ENCODE measurements at places on chromosomes 16 and 17.

- DNase-seq = no peak
Measured at GRCh38 chr16:12097523-12098428, 121.2 kb downstream of the SNX29 start.

DNA sequence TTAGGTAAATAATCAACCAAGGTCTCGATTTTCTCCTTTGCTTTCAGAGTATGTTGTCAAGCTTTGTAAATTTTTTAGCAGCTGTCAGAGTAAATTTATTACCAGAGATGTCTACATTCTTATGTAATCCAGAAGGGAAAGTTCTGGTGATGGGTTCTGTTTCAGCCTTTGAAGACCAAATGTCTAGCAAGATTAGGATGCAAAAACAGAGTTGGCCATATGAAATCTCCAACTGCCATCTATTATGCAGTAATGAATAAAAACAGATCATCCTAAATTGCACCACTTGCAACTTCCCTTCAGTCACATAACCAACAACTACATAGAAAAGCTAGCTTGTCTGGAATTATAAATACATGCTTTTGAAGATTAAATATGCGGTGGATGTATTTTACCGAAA lies 826.8 kb upstream of the KIF2B start:
- DNase-seq = no peak

- DNase-seq = no peak
Measured at GRCh38 chr16:84182104-84182503, 4.8 kb downstream of the TAF1C start.

- DNase-seq = no peak
Measured at GRCh38 chr17:41919840-41920579, 1.3 kb upstream of the ACLY start.

DNA sequence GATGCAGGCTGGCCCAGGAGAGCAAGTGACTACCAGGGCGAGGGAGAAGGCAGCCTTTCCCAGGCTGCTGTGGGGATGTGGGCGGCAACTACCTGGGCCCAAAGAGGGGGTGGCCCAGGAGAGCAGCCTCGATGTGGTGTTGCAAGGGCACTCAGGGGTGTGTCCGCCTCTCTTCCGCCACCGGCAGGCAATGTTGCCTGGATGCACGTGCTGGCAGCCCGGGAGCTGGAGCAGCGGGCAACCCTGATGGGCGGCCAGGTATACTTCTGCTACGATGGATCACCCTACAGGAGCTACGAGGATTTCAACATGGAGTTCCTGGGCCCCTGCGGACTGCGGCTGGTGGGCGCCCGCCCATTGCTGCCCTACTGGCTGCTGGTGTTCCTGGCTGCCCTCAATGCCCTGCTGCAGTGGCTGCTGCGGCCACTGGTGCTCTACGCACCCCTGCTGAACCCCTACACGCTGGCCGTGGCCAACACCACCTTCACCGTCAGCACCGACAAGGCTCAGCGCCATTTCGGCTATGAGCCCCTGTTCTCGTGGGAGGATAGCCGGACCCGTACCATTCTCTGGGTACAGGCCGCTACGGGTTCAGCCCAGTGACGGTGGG lies 2.7 kb downstream of the HSD3B7 start:
- no peak for DNase-seq

DNA sequence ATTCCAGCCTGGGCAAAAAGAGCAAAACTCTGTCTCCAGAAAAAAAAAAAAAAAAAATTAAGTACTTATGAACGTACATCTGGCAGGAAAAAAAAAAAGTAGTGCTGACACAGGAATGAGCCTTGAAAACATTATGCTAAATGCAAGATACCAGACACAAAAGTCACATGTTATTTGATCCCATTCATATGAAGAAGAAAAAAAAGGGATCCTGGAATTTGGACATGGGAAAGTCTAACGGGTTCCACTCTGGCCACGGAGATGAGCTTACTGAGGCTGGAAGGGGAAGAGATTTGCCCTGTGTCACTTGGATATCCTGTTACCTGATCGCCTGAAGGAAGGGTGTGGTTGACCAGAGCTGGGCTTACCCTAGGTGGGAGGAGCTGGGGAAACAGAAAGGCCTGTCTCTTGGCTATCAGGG lies 251.9 kb downstream of the PARN start:
- DNase-seq = no peak

DNA sequence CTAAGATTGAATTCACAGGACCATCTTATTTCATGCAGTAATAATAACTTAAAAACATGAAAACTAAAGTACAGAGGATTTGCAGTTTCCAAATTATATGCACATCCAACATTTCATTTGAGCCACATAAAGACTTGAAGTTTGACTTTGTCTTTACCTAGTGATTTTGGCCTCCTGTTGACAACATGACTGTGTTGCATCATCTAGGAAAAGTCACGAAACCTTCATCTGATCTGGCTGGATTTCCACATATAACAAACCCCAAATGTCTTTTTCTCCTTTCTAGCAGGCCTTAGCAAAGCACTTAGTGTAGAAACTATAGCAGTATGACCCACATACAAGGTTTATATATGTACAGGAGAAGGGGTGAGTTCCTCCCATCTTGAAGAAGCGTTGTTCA lies 406.5 kb upstream of the CDH5 start:
- DNase-seq = no peak

Data from glomerular endothelial cell (primary cell).